ENCODE measurements at places on chromosomes 1 and 21.

DNA sequence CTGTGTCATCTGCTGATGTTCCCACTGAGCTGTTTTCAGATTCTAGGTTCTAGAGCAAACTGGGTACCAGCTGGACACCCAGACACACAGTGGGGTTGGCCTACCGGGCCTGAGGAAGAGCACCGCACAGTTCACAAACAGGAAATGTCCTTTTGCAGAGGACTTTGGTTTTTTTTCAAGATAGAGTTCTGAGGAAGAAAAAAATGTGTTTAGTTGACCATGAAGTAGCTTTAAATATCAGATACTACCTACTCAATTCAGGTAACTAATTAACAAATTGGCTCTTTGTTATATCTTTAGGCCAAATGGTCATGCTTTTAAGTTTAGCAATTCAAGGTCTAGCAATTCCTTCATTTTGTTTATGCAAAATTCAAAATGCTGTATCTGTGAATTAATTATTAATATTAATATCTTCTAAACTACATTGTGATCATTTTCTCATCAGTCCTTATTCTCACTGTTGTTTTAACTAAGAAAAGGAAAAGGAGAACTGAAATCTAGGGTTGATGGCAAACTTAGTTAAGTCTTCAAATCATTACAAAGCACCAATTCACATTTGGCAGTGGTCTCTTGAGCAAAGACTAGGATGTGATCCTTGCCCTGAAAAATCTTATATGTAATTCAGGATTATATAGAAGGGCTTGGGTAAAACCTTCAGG lies 17.2 kb upstream of the NCF2 start:
- DNase-seq: no peak

DNA sequence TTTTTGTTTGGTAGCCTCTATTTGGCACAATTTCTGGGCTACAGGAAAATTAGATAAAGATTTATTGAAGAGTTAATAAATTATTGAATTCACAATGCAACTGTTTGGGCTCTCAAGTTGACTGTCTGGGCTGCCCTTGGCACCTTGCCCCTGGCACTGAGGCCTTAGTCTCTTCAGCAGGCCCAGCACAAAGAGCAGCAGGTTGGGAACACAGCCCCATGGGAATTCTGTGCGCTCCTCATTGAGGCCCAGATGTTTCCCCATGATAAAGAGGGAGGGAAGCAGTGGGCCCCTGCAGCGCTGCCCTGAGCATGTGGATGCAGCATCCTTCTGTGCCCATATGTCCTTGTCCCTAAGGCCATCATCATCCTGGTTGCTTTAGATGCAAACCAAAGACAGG lies 2.9 kb downstream of the CRNN start:
- no peak for DNase-seq

- DNase-seq: peak; percentile 60
Observed at GRCh38 chr1:16167331-16168143, 11.7 kb upstream of the EPHA2 start.

DNA sequence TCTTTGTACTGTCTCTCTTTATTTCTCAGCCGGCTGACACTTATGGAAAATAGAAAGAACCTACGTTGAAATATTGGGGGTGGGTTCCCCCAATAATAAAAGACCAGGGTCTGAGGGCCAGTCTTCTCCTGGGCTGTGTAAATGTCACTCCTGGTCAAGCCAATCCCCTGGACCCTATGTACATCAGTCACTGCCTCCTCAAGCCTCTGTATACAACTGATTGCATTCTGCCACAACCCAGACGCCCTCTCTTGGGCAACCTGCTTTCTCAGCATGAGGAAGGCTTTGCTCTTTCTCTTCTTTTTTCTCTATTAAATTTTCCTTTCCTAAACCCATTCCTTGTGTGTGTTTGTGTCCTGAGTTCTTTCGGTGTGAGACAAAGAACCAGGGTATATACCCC lies 84.1 kb upstream of the SERBP1 start:
- no peak for DNase-seq

DNA sequence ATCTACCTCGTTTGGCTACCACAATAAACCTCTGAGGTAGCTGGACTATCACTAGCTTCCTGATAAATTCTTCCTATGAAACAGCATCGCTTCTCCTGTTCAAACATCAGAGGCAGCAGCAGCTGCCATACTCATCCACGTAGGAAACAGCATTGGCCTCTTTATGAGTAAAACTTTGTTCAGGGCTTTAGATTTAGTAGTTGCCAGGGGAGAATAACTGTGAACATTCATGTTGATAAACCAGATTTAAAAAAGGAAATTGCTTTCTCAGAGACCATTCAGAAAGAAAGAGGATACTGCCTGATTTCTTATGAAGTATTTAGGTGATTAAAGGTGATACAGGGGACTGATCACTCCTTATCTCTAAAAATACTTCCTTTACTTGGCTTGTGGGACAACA lies 7.2 kb downstream of the CEP170 start:
- no peak for DNase-seq

DNA sequence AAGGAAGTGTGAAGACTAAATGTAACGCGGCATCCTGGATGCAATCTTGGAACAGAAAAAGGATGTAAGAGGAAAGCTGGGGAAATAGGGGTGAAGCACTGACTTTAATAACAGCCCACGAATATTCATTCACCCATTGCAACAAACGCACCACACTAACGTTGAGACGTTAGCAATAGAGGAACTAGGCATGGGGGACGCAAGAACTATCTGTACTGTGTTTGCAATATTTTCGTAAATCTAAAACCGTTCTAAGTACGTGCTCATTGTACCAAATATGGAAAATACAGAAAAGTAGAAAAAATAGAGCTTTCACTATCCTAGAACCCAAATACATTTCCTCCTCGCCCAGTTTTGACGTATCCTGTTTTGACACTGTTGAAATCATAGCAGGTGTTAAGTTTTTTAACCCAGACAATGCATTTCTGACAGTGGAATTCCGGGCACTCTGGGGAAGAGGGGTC lies 3.9 kb downstream of the LAPTM5 start:
- DNase-seq: no peak

DNA sequence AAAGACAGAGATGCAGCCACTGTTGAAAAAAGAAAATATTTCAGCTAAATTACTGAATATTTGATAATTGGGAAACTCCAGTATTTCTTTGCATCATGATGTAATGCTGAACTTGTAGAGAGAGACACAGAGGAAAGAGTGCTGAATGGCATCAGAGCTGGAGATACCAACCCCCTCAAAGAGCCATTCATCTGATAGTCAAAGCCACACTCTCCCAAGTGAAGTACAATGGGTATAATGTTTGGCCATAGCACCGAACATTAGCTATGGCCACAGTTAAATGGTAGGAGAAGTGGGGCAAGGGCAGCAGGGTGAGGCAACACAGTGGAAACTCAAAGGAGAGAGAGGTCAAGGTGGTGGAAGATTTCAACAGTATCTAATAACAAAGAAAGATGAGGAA lies 107.5 kb upstream of the TNFSF4 start:
- no peak for DNase-seq

DNA sequence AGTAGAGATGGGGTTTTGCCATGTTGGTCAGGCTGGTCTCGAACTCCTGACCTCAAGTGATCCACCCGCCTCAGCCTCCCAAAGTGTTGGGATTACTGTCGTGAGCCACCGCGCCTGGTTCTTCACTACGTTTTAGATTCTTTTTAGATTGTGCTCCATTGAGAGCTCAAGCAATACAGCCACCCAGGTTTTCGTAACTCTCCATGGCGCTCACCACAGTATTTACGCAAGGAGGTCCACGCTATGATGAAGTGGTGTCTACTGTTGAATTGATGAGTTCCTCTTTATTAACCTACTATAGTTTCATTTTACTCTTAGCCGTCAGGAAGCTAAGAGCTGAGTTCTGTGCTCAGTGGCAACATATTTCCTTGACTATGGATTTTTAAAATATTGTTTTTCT lies 1.8 kb upstream of the KIF1B start:
- DNase-seq: no peak

- peak; percentile 66 for DNase-seq
Observed at GRCh38 chr1:95604771-95605170, 370.8 kb downstream of the RWDD3 start.

GRCh38 chr1:53508991-53509666 lies 49.9 kb downstream of the DMRTB1 start:
- DNase-seq: no peak

DNA sequence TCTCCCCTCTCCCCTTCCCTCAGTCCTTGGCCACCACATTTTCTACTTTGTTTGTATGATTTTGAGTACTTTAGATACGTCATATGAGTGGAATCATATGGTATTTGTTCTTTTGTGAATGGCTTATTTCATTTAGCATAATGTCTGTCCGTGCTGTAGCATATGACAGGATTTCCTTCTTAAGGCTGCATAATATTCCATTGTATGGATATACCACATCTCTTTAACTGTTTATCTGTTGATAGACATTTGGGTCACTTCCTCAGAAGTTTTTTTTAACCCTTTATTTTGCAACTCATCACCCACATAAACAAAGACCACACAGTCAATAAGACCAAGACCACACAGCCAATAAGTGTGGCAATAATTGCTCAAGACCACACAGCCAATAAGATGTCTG lies 24.9 kb downstream of the FAM163A start:
- DNase-seq: no peak

DNA sequence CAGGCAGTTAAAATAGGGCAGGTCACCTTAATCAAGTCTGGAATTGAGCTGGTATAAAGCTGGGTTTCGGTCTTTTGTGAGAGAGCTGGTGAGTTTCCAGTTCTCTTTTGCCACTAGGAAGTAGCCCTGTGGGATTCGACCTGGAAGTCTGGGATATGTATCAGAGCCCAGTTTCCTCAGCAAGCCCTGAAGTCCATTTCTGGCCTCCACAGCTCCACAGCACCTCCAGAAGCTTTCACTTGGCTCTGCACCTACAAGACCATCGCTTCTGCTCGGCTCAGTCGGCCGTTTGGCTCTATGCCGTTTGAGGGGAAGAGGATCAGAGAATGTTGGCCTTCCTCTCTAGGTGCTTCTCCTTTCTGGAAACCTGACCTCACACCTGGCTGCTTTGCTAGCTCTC lies 148.0 kb downstream of the GALNT2 start:
- DNase-seq: peak; percentile 61

GRCh38 chr1:208103597-208104513 lies 140.3 kb downstream of the PLXNA2 start:
- DNase-seq: no peak

- peak; percentile 50 for DNase-seq
Observed at GRCh38 chr1:181423301-181423918, 59.9 kb upstream of the CACNA1E start.

DNA sequence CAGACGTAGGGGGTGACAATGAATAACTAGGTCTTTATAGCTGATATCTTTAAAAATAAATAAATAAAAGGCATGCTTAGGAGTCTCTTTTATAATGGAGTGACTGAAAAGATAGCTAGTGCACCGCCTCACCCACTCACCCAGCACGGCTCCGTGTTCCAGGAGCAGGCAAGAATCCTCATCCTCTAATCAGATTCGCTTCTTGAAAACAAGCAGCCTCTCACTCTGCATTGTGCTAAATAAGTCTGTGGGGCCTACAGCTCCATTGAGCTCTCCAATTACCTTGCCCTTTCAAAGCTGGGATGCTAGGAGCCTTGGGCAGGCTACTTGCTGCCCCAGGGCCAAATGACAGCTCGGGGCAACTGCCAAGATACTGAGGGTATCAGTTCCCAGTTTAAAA lies 91.5 kb downstream of the TIAM1 start:
- no peak for DNase-seq

DNA sequence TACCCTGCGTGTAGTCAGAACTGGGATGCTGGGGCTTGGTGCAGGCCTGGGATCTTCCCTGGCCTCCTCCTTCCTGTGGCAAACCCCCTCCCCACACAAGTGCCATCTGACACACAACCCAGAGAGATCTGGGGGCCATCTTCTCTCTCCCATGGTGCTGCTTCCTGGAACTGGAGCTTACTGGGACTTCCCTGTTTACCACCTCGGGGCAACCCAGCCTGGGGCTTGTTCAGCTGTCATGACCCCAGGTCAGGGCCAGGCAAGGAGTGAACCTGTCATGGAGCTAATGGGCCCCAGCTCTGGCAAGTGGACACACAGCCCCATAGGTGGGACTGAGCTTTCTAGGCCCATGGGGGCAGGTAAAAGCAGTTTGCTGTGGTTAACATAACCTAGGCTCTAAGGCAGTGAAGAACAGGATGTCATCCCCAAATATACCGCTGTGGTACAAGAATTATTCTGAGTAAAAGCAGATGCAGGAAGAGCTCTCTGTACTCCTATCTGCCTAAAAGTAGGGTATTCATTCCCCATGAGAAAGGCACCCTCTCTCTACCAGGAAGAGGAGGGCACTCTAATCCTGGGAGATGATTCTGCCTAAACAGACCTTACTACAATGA lies 2.4 kb downstream of the TRIM11 start:
- DNase-seq: no peak

Data from BE2C (cell line).